Breast epithelium (tissue), 4 donors: ENCODE measurements at places on chromosomes 6 and 20. TPM values are rescaled to one million over a fixed set of nuclear protein-coding genes. Genes with fewer than 3 reads are reported as not detected.

DNA sequence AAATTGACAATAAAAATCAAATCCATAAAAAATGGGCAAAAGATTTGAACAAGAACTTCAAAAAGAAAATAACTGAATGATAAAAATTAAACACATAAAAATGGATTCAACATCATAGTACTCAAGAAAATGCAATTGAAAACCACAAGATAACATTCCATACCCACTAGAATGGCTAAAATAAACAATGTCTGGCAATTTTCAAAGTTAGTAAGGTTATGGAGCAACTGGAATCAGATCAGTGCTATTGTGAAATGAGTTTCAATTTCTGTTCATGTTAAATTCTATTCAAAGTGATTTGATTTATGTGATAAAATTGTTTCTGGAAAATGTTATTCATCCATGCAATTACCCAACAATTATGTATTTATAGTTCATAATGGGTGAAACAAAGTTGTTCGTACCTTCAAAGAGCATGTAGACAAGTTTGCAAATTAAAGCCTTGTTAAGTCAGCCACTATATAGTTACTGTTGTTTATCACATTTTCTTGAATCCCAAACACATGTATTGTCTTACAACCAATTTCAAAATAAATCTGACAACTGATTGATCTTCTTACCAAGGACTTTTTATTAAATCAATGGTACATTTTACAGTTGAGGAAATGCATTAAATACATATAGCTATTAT is 151.5 kb upstream of the CENPW start:
- no peak overlapping the region for H3K4me3 ChIP-seq
- no peak overlapping the region for H3K27ac ChIP-seq
- no peaks in the 10 kb centered on the region for H3K36me3 ChIP-seq
- H3K4me1 ChIP-seq: no peaks in the 10 kb centered on the region
- no peak for DNase-seq

- DNase-seq: no peak
- H3K27me3 ChIP-seq: no peaks in the 10 kb centered on the region
- H3K4me1 ChIP-seq: no peaks in the 10 kb centered on the region
- no peak overlapping the region for H3K27ac ChIP-seq
- H3K4me3 ChIP-seq: no peak overlapping the region
These were observed 29.3 kb downstream of the SNPH start for GRCh38 chr20:1295276-1295930.

- no peak for DNase-seq
- H3K4me3 ChIP-seq: no peak overlapping the region
- H3K36me3 ChIP-seq: no peaks in the 10 kb centered on the region
These were observed 22.2 kb upstream of the MRPS10 start for GRCh38 chr6:42239736-42240375.

DNA sequence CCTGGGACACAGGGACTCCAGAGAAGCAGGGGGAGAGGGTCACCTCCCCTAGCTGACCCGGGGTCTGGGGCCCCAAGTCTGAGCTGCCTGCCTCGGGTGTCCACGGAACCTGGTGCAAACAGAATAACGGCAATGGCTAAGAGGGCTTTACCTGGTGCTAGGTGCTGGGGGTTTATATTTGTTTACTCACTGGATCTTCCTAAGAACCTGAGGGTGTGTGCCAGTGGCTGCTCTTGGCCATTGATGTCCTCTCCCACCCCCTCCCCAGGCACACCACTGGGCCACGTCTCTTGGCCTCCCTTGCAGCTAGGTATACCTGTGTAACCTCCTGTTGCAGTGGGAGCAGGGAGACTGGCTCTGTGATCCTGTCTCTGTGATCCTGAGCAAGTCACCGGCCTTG is 157.9 kb upstream of the MLN start:
- H3K27ac ChIP-seq: no peak overlapping the region
- H3K4me1 ChIP-seq: no peaks in the 10 kb centered on the region
- H3K27me3 ChIP-seq: no peaks in the 10 kb centered on the region

GRCh38 chr20:37473249-37474000 is 47.6 kb upstream of the NNAT start:
- no peaks in the 10 kb centered on the region for H3K36me3 ChIP-seq
- no peak overlapping the region for H3K4me3 ChIP-seq
- H3K27me3 ChIP-seq: no peaks in the 10 kb centered on the region
- no peak overlapping the region for H3K27ac ChIP-seq
- DNase-seq: no peak
- no peaks in the 10 kb centered on the region for H3K4me1 ChIP-seq

DNA sequence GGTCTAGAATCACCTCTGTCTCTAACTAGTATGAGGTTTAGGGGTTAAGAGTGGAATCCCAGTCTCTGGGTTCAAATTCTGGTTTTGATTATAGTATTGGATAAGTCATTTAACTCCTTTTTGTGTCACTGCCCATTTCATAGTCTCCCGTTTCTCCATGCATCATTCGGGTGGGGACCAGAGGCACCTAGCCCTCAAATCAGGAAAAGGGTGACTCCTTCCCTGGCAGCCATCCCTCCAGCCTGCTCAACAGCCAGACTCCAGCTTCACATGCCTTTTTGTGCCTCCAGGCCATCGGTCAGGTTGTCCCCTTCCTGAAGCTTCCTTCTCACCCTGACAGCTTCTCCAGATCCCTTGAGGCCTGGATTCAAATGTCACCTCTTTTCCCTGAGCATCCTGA is 139.8 kb downstream of the DHX35 start:
- no peaks in the 10 kb centered on the region for H3K36me3 ChIP-seq
- no peak overlapping the region for H3K4me3 ChIP-seq
- no peak for DNase-seq
- no peaks in the 10 kb centered on the region for H3K4me1 ChIP-seq

GUCA1A gene
- not detected for total RNA-seq

- no peak overlapping the region for H3K4me3 ChIP-seq
- H3K4me1 ChIP-seq: no peaks in the 10 kb centered on the region
- H3K27ac ChIP-seq: no peak overlapping the region
- H3K27me3 ChIP-seq: no peaks in the 10 kb centered on the region
These were observed 3.7 kb upstream of the SLC17A2 start for GRCh38 chr6:25934156-25934555.
